Stimulated activated CD4-positive, alpha-beta T cell treated with anti-CD3 and anti-CD28 coated beads, Interleukin-4, amount 100 ng/mL, for 24 hours (primary cell): ENCODE measurements at places on chromosomes 7 and 10.

- no peak for DNase-seq
Observed at GRCh38 chr10:77082601-77083252, 554.9 kb downstream of the KCNMA1 start.

GRCh38 chr10:109773288-109774120, 149.8 kb downstream of the XPNPEP1 start:
- DNase-seq = no peak

- no peak for DNase-seq
Observed at GRCh38 chr10:94402843-94403379, 570 bp downstream of the TBC1D12 start.

DNA sequence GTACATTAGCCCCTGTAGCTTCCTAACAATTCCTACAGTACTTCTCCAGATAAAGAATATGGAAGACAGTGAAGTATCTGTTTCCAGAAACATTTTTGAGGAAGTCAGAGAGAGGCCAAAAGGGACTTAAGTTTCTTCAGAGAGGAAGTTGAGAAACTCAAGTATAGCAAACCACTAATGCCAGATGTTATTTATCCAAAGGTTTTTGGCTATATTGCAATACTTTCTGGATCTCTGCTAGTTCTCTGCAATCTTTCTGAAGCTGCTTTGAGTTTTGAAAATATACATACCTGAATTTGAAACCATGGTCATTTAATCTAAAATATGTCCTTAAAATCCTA, 64.7 kb downstream of the BICC1 start:
- DNase-seq = no peak

DNA sequence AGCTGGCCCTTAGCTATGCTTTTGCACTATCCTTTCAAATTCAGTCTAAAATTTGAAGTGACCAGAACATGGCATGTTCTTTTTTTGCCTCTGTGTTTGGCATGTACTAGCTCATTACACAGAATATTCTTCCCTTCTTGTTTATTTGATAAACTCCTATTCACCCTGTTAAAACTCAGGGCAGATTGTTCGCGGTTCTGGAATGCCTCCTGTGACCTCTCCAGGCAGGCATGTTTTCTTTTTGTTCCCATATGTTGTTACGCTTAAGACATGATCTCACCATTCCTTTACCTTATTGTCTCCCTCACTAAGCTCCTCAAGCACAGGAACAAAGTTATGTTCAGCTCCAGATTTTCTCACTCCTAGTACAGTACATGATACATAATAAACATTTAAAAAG, 181.7 kb downstream of the CCSER2 start:
- DNase-seq = no peak

GRCh38 chr7:41163991-41164390, 538.9 kb downstream of the INHBA start:
- DNase-seq = no peak

DNA sequence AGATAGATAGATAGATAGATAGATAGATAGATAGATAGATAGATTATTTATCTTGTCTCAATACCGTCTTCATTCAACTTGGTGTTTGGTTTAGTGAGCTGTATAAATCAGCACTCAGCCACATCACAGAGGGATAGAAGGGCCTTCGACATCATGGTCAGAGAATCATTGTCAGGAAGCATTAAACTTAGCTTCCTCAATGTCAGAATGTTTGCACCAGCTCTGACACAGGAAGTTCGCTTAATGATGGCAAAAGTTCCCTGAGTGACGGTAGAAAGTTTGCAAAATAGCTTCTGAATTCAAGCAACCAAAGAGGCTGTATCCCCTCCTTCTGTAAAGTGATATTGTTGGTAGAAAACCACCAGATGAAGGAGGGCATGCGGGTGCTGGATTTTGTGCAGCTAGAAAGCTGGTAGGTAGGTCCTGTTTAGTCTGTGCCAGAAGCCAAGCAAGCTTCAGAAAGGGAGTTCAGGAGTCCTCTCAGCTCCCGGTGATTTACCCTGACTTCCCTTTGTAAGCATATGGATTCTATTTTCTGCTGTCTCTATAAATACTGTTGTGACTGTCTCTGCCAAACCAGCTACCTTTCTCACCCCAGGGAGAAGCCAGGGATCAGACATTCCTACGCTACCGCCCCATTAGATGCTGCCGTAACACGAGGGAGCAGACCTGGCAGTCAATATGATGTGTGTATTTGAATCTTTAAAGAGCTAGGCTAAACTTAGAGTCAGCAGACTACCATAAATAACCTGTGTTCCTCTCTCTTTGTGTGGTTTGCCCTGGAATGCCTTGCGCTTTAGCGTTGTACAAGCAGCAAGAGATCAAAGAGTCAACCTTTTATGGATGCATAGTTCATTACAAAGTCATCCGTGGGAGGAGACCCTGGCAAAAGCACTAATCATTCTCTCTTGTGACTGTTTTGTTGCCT, 200.5 kb upstream of the KIAA1217 start:
- DNase-seq = no peak

- no peak for DNase-seq
Observed at GRCh38 chr10:116190883-116191282, 82.1 kb downstream of the GFRA1 start.

DNA sequence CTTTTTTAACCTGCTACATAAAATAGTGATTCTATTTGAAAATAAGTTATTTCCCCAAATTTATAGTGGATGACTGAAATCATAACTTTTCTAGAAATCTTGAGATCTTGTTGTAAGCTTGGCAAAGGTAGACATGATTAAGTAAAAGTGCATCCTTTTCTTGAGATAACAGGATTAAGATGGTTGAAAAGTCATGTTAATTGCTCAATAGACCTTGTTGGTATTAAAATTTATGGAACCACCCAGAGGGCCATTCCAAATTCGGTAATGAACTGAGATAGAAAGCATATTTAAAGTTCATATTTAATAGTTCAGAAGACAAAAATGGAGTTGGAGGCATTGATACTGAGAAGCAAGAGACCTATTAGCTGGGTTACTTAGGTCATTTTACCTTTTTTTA, 139.1 kb downstream of the BICC1 start:
- DNase-seq = no peak

DNA sequence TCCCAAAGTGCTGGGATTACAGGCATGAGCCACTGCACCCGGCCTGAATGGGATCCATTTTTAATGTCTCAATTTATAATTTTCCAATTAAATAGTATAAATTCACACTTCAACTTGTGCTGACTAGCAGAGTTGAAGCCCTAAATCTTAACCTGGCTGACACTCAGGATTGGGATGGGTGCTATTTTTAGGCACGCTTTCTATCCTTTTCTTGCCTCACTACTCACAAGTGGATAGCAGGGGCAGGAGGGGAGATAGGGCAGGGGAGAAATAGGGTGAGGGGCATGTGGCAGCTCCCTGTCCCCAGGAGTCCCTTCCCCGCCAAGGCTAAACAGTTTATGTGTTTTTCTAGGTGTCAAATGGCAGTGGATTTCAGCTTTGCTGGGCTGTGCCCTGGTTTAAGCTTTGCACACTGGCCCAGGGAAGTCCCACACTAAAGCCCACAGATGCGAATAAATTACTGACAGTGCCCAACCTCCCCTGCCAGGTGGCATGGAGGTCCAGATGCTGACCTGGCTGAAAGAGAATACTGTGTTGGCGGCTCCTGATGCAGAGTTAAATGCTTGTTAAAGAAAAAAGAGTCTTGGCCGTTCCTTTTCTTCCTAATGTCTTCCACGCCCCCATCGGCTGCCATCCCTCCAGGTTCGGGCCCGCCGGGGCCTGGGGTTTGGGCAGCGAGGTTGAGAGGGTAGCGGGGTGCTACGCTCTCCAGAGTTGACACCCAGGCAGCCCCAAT, 36.2 kb upstream of the EFCAB10 start:
- DNase-seq = no peak

GRCh38 chr7:8149222-8149621, 112.7 kb downstream of the ICA1 start:
- DNase-seq = no peak

DNA sequence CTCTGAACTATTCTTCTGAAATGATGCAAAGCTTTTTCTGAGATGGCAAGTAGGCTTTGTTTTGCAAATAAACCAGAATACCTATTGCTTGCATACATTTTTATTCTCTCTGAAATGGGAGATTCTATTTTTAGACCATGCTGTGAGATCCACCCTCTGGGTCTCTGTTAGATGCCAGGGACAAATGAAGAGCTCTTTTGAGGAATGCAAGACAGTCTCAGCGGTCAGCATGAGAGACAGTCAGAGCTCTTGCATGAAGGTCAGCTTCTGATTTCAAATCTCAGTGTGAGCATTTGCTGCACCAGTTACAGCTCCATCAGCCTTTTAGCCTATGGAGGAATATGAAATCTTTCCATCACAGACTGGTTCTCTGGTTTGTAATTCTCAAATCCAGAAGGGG, 429.9 kb upstream of the KLF6 start:
- no peak for DNase-seq

- DNase-seq = no peak
Observed at GRCh38 chr10:70750156-70750703, 34.9 kb downstream of the TBATA start.

- no peak for DNase-seq
Observed at GRCh38 chr10:91197127-91197526, 23.3 kb upstream of the PCGF5 start.

DNA sequence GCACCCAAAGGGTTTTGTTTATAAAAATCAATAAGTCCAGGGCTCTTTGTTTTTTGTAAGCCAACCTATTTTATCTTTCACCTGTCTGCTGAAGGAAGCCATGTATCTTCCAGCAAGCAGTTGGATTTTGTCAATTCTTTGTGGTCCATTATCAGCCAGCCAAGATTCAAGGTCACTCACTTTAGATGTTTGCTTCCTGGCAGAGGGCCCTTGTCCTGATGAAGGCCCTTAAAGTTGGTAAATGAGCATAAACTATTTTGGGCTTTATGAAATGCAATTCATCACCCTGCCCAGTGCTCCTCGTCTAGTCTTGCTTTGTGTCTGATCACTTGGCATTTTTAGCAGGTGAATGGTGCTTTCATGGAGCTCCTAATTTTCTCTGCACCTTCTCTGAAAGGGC, 1004.2 kb downstream of the GRID1 start:
- no peak for DNase-seq

- DNase-seq = no peak
Observed at GRCh38 chr7:107920048-107920772, 29.2 kb downstream of the DLD start.

DNA sequence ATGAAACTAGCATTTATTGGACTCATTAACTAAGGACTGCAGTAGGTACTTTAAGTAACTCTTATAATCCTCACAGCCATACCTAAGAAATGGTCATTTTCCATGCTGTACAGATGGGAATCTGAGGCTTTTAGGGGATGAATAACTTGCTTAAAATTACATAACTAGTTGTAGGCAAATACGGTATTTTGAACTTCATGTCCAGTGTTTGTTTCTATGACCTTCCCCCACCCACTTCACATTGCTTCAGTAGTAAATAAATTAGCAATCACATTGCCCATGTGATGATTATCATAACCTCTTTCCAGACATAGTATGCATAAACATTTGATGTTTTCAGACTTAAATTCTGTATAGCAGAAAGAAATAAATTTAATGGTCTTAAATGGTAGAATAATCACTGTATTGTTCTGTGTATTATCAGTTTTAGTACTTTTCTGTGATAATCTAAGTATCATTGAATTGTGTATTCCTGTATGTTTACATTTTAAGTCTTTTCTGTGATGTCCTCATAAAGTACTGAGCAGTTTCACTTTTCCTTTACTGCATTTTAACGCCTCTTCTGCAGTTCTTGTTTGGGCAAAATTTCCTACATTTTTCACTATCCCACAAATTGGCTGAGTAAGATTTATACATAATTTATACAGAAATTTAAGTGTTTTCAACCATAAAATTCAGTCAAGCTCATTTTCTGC, 48.3 kb downstream of the ANKIB1 start:
- no peak for DNase-seq

- no peak for DNase-seq
Observed at GRCh38 chr7:72234086-72234485, 178.1 kb downstream of the CALN1 start.

DNA sequence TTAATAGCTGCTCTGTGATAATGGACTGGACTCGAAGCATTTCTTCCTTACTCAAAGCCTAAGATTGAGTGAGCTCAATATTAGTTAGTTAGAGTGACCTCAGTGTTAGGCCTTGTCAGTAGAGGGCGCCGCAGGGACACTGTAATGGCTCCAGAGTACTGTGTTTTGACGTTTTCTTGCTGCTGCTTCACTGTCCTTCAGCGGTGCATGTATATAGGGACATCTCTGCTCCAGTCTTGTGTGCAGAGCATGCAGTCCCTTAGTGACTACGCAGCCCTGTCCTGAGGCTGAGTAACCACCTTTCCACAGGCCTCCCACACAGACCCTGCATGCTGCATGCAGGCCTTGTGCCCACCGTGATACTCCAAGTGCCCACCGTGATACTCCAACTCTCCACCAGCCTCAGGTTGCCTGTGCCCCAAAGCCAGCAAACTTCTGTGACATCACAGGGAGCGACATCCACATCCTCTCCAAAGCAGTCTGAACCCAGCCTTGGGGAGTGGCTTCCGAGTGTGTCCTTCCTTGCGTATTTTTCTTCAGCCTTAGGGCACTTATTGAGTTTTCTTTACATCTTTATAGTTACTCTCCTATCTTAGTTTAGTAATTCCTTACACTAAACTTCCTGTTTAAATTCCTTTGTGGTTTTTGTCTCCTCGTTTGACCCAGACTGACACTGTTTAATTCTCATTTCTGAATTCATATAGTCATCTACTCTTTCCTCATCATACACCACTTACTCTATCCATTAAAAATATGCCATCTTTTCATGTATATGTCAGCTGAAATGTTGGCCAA, 118.2 kb downstream of the JAZF1 start:
- peak; percentile 58 for DNase-seq

- no peak for DNase-seq
Observed at GRCh38 chr10:96835899-96836298, 3.8 kb downstream of the LCOR start.

DNA sequence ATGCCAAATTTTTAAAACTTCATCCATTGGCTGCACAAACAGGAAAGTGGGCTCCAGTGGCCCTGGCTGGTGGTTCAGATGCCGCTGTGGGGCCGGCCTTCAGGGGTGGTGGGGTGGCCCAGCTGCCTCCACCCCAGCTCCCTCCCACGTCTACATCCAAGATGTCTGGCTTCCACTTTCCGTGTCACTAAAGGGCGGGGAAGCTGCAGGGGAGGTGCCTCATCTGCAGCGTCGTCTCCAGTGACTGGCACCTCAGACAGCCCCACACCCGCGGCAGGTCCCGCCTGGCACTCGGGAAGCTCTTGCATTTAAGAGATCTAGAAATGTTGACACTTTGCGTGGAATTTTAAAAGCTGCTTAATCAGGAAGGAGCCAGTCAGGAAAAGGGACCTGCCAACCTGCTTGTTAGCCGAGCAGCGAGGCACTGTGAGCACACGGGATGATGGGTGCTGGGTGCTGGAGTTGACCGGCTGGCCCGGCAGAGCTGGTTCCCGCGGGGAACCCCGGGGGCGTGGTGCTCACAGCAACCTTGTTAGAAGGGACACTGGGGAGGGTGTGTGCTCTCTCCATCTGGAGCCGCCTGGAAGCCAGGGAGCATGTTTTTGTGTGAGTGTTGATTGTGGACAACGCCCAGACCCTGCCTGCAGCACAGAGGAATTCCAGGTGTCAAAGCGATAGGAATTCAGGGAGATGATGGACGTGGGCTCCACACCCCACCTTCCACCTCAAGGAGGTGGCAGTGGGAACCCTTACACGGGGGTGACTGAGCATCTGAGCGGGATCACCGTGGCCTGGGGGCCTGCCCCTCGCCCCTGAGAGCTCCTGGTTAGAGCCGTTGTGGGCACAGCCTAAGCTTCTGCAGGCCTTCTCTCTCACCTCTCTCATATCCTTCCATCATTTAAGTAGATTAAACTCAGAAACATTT, 320.5 kb downstream of the PTPRN2 start:
- no peak for DNase-seq

- DNase-seq = no peak
Observed at GRCh38 chr10:30625080-30625479, 4.5 kb downstream of the LYZL2 start.

GRCh38 chr7:7746458-7746857, 28.1 kb upstream of the RPA3 start:
- DNase-seq = no peak
